ENCODE measurements at places on chromosomes 7 and 10. TPM values are rescaled to one million over a fixed set of nuclear protein-coding genes. Genes with fewer than 3 reads are reported as not detected.

REEP3 gene
- total RNA-seq, result 32.0 TPM

C7orf33 gene
- total RNA-seq, result not detected

IDE gene
- 41.2 TPM for total RNA-seq

DNA sequence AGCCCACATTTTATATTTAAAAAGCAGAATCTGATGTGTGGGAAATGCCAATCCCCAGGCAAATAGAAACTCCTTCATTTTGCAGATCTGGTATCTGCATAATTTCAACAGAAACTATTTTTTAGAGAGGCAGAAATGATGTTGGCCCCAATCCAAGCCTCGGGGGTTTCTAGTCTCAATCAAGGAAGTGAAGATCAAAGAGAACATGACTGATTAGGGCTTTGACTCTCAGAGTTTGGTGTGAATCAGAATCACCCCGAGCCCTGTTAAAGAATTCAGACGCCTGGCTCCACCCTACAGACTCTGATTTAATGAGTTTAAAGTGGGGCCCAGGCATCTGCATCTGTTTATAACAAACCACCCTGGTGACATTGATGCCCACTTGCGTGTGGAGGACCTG, 36.7 kb upstream of the UBE2H start:
- no peaks in the 10 kb centered on the region for H3K36me3 ChIP-seq
- no peak overlapping the region for H3K4me3 ChIP-seq
- H3K27ac ChIP-seq, result no peak overlapping the region
- DNase-seq, result no peak

GRCh38 chr10:100731407-100732240, 13.8 kb upstream of the PAX2 start:
- H3K36me3 ChIP-seq, result no peaks in the 10 kb centered on the region
- H3K4me1 ChIP-seq, result peaks cover 9% of the 10 kb centered on the region
- H3K27ac ChIP-seq, result no peak overlapping the region
- DNase-seq, result no peak
- no peak overlapping the region for H3K4me3 ChIP-seq

- no peak overlapping the region for H3K27ac ChIP-seq
- peaks cover 16% of the 10 kb centered on the region for H3K4me1 ChIP-seq
- DNase-seq, result no peak
- H3K4me3 ChIP-seq, result no peak overlapping the region
- H3K27me3 ChIP-seq, result no peaks in the 10 kb centered on the region
Measured at GRCh38 chr10:44933451-44934321, 22.5 kb downstream of the TMEM72 start.

DNA sequence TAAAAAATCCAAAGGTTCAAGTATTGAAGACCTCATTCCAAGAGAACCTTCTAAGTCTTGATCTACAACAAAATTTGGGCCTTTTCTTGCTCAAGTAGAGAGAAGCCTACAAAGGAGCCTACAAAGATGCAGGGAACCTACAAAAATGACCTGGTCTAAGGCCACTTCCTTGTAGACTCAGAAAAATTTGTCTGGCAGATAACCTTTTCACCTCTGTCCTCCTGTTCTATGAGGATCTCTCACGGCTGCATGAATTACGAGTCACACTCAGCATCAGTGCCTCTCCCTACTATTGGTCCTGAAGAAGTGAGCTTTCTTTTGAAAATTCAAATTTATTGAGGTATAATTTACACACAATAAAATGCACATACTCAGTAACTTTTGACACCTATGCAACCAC, 29.3 kb downstream of the CCNJ start:
- no peaks in the 10 kb centered on the region for H3K36me3 ChIP-seq
- no peak overlapping the region for H3K4me3 ChIP-seq
- H3K27me3 ChIP-seq, result no peaks in the 10 kb centered on the region
- H3K27ac ChIP-seq, result no peak overlapping the region
- no peaks in the 10 kb centered on the region for H3K4me1 ChIP-seq
- no peak for DNase-seq

- H3K27ac ChIP-seq, result no peak overlapping the region
- H3K36me3 ChIP-seq, result no peaks in the 10 kb centered on the region
- no peak for DNase-seq
- peak overlapping the region; percentile 53 for H3K4me3 ChIP-seq
- H3K27me3 ChIP-seq, result peaks cover 43% of the 10 kb centered on the region
Measured at GRCh38 chr7:143361552-143362130, 872 bp downstream of the FAM131B start.

DNA sequence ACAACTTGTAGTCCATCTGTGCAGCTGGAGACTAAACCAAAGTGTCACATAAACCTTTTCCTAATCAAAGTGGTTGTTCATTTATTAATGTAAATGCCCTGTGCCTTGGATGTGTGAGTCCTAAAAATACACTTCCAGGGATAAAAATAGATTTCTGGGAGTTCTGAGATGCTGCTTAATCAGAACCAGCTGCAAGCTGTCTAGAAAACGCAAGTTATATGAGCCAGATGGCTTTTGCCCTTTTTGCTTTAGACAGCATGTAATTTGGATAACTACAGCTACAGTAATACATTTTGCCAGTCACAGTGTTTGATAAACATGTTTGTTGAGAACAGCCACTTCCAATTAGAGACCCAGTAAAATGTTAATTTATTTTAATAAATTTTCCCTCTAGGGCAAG, 185.1 kb upstream of the PRPS1L1 start:
- H3K4me3 ChIP-seq, result no peak overlapping the region
- H3K36me3 ChIP-seq, result no peaks in the 10 kb centered on the region
- no peaks in the 10 kb centered on the region for H3K4me1 ChIP-seq
- DNase-seq, result no peak

DNA sequence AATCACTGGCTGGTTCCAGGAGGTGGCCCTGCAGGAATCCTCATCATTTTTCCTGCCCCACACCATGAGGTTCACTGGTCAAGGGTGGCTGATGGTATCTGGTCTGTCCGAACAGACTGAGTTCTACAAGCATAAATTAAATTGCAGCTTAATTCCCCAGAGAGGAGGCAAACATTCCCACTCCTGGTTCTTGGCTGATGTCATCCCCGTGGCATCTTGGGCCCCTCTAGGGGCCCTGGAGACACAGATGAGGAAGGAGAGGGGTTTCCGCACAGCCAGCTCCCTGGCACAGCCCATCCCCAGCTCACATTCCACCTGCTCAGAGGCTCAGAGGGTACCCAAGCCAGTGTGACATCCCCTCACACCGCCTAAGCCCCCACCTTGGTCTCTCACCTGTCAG, 5.3 kb upstream of the KLRG2 start:
- no peak overlapping the region for H3K27ac ChIP-seq
- no peak for DNase-seq
- peaks cover 7% of the 10 kb centered on the region for H3K27me3 ChIP-seq
- H3K36me3 ChIP-seq, result no peaks in the 10 kb centered on the region
- no peak overlapping the region for H3K4me3 ChIP-seq
- no peaks in the 10 kb centered on the region for H3K4me1 ChIP-seq

DNA sequence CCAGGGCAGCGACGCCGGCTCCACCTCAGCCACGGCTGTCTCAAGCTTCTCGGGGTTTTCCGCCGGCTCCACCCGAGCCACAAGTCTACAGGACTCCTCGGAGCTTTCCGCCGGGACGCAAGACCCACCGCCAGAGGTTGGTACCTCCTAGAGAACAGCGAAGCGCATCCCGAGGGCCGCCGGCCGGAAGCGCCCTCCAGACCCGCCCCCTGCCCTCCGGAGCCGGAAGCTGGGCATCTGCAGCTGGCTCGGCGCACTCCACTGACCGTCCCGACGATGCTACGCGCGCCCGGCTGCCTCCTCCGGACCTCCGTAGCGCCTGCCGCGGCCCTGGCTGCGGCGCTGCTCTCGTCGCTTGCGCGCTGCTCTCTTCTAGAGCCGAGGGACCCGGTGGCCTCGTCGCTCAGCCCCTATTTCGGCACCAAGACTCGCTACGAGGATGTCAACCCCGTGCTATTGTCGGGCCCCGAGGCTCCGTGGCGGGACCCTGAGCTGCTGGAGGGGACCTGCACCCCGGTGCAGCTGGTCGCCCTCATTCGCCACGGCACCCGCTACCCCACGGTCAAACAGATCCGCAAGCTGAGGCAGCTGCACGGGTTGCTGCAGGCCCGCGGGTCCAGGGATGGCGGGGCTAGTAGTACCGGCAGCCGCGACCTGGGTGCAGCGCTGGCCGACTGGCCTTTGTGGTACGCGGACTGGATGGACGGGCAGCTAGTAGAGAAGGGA, at the start of gene MINPP1:
MINPP1 (plus strand) TSS at position 254 of the 726 bp plus-strand sequence; CDS start at position 277, 23 bp downstream.
- H3K4me3 ChIP-seq, result peak within 1 kb of the TSS; percentile 97
- no peaks in the 10 kb centered on the region for H3K27me3 ChIP-seq
- H3K4me1 ChIP-seq, result peaks cover 22% of the 10 kb centered on the region
- peak; percentile 55 for DNase-seq
- peaks cover 11% of the 10 kb centered on the region for H3K36me3 ChIP-seq

GRCh38 chr7:14760730-14761478, 141.6 kb downstream of the DGKB start:
- H3K4me1 ChIP-seq, result peaks cover 37% of the 10 kb centered on the region
- peak overlapping the region; percentile 86 for H3K27ac ChIP-seq
- H3K36me3 ChIP-seq, result no peaks in the 10 kb centered on the region
- DNase-seq, result no peak

DNA sequence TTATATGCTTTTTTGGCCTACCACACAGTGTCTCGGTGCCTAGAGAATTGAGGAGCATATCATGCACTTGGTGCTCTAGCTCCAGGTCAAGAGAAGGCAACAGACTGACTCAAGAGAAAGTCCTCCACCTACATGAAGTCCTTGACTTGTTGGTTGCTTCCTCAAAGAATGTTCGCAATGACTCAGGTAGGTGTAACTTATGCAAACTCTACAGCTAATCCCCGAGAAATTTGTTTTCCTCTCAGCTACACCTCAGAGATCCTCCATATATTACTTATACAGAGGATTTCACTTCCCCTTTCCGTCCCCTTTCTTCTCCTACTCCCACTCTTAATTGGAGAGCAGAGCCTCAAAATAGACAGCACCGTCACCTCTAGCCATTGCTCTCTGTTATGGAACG, 1013.1 kb downstream of the KCNMA1 start:
- no peak for DNase-seq
- H3K4me1 ChIP-seq, result no peaks in the 10 kb centered on the region
- no peaks in the 10 kb centered on the region for H3K36me3 ChIP-seq
- H3K4me3 ChIP-seq, result no peak overlapping the region
- no peaks in the 10 kb centered on the region for H3K27me3 ChIP-seq

GRCh38 chr10:127923646-127924045, 16.7 kb downstream of the PTPRE start:
- H3K27me3 ChIP-seq, result no peaks in the 10 kb centered on the region
- H3K4me3 ChIP-seq, result no peak overlapping the region
